Aorta (tissue), 5 donors: ENCODE measurements at places on chromosomes 7 and 10. TPM values are rescaled to one million over a fixed set of nuclear protein-coding genes. Genes with fewer than 3 reads are reported as not detected.

The CPA1 gene
- total RNA-seq: 5.9 TPM

The TNS3 gene
- total RNA-seq: 140 TPM

The IPMK gene
- total RNA-seq: 8.1 TPM

The FMC1 gene
- 9.6 TPM for total RNA-seq

The URGCP gene
- 38.0 TPM for total RNA-seq

The RABGEF1 gene
- total RNA-seq: 38.0 TPM

The SRRM3 gene
- total RNA-seq: 3.0 TPM

The SPDYE1 gene
- total RNA-seq: not detected

The ADAM12 gene
- total RNA-seq: 5.5 TPM

The SLC13A1 gene
- total RNA-seq: not detected

The PRSS37 gene
- not detected for total RNA-seq

The DYDC1 gene
- total RNA-seq: not detected

The TFPI2 gene
- total RNA-seq: 5.8 TPM

The MRLN gene
- total RNA-seq: 0.65 TPM

The PKD2L1 gene
- 0.71 TPM for total RNA-seq
